ENCODE measurements at places on chromosomes 11 and 22.

DNA sequence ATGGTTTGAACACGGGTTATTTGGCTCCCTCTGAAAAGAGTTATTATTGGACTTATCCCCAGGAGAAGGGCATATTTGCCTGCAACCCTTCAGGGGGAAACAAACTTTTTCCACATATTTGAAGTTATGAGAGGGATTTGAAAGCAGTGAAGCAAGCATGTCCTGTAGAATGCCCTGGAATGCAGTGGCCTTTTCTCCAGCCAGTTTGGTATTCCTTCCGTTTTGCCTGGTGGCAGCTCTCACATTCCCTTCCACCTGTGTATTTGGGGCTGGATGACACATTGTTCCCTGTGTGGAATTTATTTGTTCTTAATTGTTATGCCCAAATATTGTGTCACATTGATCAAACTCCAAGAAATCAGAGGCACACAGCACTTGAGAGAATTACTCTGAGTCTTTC lies 59.0 kb downstream of the OSBP2 start:
- no peak overlapping the region for H3K4me3 ChIP-seq
- no peaks in the 10 kb centered on the region for H3K36me3 ChIP-seq
- H3K4me1 ChIP-seq = no peaks in the 10 kb centered on the region
- no peak overlapping the region for H3K27ac ChIP-seq

GRCh38 chr11:34997952-34998528 lies 81.6 kb downstream of the PDHX start:
- DNase-seq = no peak
- H3K27ac ChIP-seq = no peak overlapping the region
- no peak overlapping the region for H3K4me3 ChIP-seq
- no peaks in the 10 kb centered on the region for H3K27me3 ChIP-seq
- H3K36me3 ChIP-seq = no peaks in the 10 kb centered on the region

- peaks cover 6% of the 10 kb centered on the region for H3K36me3 ChIP-seq
- H3K4me3 ChIP-seq = no peak overlapping the region
- DNase-seq = no peak
- no peak overlapping the region for H3K27ac ChIP-seq
- peaks cover 9% of the 10 kb centered on the region for H3K4me1 ChIP-seq
- no peaks in the 10 kb centered on the region for H3K27me3 ChIP-seq
Measured at GRCh38 chr22:50401907-50402306, 58.8 kb downstream of the PPP6R2 start.

GRCh38 chr11:125593114-125593820 lies 615 bp downstream of the STT3A start:
- peaks cover 6% of the 10 kb centered on the region for H3K36me3 ChIP-seq
- no peaks in the 10 kb centered on the region for H3K27me3 ChIP-seq
- peaks cover 36% of the 10 kb centered on the region for H3K4me1 ChIP-seq

GRCh38 chr11:107561688-107562087 lies 3.8 kb downstream of the ALKBH8 start:
- no peaks in the 10 kb centered on the region for H3K27me3 ChIP-seq
- H3K36me3 ChIP-seq = no peaks in the 10 kb centered on the region
- H3K27ac ChIP-seq = no peak overlapping the region
- H3K4me1 ChIP-seq = peaks cover 31% of the 10 kb centered on the region
- peak overlapping the region; percentile 9 for H3K4me3 ChIP-seq

DNA sequence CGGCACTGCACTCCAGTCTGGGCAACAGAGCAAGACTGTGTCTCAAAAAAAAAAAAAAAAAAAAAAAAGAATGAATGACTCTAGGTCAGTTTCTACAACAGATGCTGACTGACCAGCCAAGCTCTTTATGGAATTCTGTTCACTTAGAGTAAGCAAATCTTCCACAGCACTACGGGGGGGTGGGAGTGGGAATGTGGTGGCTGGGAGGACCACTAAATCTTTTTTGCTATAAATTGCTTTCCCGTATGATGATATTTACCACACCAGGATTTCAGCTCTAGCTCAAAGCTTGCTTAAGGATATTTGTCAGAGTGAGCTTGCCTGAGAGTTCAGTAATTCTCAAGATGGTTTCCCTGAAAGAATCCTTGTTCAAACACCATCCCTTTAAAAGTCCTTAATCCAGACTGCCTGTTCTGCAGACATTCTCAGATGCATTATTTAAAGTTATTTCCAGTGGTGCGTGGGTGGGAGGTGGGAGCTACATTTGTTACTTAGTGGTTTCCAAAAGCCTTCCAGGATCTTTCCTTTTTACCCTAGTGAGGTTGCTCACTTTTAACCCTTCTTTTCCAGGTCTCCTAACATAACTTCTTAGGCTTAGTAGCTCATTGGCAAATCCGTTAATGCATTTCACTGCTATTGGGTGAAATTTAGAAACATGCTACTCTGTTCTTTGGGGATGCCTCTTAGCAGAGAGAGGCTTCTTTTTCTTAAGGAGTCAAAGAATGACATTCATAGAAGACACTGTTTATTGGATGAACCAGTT lies 65.9 kb downstream of the UBASH3B start:
- no peak overlapping the region for H3K27ac ChIP-seq
- no peak overlapping the region for H3K4me3 ChIP-seq
- H3K27me3 ChIP-seq = no peaks in the 10 kb centered on the region
- H3K4me1 ChIP-seq = peaks cover 33% of the 10 kb centered on the region

All from neural crest cell (in vitro differentiated cells).